ENCODE measurements at places on chromosomes 1 and 21.

DNA sequence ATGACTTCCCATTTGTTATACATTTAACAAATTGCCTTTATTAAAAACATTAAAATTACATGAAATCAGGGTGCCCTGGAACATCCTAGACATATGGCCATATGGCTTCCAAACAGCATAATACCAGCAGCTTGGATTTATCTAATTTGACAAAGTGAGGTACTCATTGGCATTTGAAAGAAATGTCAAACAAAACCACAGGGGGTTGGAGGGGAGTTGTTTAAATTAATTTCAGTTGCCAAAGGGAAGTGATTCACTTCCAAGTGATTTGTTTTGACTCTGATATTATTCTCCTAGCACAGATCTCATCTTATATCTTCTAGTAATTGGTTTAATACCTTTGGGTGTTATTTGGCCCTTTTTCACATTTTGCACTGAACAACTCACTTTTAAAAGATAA is 24.5 kb upstream of the POU2F1 start:
- no peak for DNase-seq

GRCh38 chr1:43317817-43318471 is 17.2 kb downstream of the TIE1 start:
- DNase-seq, result no peak

GRCh38 chr1:221157026-221157761 is 278.0 kb downstream of the HLX start:
- no peak for DNase-seq

- no peak for DNase-seq
Measured at GRCh38 chr1:165344198-165344597, 12.3 kb downstream of the LMX1A start.

- DNase-seq, result no peak
Measured at GRCh38 chr1:94079080-94079940, 41.6 kb downstream of the ABCA4 start.

DNA sequence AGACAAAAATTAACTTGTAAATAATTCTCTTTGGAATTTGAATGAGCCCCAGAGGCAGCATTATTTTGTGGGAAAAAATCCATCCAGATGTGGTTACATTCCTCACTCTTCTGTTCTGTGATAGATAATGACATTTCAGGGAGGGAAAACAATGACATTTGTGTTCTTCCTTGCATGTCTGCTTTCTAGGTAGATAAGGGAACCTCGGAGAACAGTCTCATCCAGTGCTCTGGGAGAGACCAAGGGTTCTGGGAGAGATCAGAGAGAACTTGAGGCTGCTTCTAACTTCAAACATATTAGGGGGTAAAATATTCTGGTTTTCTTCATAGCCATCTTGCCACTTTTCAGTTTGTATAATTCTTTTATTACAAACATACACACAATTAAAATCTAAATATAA is 269.2 kb downstream of the NEGR1 start:
- no peak for DNase-seq

- DNase-seq, result no peak
Measured at GRCh38 chr21:17454315-17455027, 58.4 kb upstream of the CXADR start.

- no peak for DNase-seq
Measured at GRCh38 chr1:24032981-24033380, 52.9 kb upstream of the SRSF10 start.

GRCh38 chr1:201905234-201905890 is 16.7 kb downstream of the SHISA4 start:
- DNase-seq, result no peak

DNA sequence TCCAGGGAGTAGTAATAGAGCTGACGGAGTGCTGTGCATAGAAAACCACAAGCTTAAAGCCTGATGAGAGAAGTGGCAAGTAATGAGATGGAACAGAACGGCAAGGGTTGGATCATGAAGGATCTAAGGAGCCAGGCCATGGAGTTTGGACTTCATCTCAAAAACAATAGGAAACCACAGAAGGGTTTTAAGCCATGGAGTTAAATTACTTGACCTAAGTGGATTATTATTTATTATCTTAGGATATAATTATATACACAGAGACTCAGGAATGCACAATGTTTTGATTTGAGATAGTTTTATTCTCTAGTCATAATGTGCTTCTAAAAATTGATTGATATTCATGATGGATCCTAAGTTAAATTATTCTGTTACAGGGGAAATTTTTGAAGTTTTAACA is 242.4 kb downstream of the PLPP3 start:
- no peak for DNase-seq

DNA sequence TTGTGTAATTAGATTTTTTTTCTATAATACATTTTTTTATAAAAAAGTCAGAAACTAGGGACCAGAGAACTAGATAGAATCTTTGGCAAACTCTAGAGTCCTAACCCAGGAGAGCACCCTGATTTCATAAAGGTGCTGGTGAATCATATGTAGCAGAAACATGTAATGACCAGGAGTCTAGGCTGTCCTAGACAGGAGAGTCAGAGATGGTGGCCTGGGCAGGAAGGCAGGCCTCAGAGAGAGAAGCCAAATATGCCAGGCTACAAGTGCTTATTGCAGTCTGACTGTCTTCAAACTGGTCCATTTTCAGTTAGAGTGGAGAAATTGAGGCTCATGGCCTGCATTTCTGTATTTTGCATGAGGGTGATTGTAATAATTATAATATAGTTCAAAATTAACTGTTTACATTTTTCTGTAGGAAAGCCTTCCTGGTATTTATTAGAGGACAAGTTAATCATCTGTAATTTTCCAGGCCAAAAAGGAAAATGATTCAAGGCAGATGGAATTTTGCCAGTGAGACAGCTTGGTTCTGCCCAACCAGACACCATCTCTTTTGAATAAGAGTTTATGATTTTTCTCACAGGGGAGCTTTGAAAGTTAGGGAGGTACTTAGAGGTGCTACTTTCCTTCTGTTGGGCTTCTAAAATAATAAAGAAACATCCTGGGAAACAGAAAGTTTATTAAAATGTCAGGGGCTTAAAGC is 129.8 kb downstream of the S1PR1 start:
- DNase-seq, result no peak

DNA sequence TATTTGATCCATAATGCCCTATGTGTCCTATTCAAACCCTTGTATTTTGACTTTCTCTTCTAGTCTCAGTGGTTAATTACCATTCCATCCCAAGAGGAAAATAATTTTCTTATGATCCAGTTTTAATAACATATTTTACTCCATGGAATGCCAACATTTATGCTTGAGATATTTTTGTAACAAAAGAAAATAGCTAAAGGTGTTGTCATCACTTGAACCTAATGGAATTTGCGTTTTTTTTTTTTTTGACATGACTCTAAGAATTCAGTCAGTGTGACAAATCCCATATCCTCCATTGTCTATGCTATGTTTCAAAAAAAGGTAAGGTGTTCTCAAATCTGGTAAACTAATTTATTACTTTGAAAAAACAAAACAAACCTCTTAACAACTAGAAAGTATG is 324.1 kb upstream of the ADAMTS5 start:
- DNase-seq, result no peak

DNA sequence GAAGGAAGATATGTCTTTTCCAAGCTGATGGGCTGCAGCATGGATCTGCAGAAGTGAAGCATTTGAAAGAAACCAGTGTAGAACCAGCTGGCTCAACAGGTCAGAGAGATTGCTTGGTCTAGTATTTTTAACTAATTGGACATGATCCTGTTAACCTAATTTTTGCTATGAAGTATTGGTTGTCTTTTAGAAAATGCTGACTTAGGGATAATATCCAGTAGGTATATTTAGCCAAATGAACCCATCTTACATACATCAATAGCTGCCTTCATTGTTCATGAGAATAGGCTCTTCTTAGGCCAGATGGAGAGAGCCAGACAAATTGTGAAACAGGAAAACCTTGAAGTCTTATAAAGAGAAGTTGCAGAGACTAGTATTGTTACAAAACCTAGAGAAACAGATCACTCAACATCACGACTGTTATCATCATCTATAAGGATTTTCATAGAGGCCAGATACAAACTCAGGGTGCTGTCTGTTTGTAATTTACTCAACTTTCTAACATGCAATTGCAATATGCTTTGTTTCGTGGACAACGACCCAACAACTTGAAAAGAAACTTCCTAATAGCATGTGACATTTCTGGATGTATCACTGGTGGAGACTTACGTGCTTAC is 148.2 kb downstream of the DISC1 start:
- DNase-seq, result no peak

- DNase-seq, result no peak
Measured at GRCh38 chr1:67777440-67777839, 55.8 kb downstream of the GNG12 start.

DNA sequence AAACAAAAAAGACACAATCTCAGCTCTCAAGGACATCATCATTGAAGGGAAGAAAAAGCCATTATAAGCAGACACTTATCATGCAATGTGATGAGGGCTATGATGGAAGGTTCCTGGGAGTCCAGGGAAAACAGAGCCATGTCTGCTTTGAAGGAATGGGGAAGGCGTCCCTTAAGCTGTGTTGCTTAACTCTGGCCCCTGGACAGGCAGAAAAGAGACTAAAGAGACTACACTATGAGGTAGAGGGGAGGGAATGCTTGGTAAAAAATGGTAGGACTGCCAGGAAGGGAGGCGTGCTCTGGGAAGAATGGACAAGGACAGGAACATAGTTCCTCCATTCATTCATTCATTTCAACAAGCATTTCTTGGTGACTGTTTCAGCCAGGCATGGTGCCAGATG is 21.2 kb downstream of the ASAP3 start:
- no peak for DNase-seq

DNA sequence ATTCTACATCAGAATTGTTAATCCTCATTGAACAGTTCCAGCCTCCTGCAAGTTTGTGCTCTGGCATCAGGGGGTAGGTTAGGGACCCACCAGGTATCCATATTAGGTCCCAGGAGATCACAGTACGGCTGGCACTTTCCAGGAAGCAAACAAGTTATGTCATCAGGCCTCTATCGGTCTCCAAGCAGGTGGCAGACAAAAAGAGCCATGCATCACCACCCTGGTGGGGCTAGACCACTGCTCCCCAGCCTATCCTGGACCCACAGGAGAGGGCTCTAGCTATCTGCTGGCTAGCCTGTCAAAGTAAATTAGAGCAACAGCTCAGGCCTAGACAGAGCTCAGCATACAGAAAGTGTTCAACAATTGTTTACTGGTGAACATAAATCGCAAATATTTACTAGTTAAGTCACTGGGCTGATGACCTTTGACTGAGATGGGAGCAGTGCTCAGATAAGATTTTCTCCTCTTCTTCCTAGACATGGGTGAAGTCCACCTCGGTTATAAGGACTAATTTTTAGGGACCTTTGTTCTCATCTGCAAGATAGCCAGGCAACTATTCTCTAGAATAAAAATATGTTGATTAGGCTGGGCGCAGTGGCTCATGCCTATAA is 6.4 kb downstream of the NUAK2 start:
- DNase-seq, result no peak

DNA sequence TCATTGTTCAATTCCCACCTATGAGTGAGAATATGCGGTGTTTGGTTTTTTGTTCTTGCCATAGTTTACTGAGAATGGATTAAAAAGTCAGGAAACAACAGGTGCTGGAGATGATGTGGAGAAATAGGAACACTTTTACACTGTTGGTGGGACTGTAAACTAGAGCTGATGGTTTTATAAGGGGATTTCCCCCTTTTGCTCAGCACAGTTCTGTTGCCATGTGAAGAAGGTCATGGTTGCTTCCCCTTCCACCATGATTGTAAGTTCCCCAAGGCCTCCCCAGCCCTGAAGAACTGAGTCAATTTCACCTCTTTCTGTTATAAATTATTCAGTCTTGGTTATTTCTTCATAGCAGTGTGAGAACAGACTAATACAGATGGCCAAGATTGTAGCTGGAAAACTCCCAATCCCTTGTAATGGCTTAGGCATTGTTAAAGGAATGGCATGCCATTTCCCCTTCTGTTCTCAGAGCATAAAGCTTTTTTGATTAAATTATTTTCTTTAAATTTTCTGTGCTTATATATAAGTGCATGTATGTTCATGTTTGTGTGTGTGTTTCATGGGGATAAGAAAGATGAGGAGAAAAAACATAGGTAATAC is 144.8 kb downstream of the BACH1 start:
- DNase-seq, result no peak

- no peak for DNase-seq
Measured at GRCh38 chr1:173482683-173483082, 5.5 kb downstream of the PRDX6 start.

GRCh38 chr1:166485620-166486019 is 318.8 kb upstream of the FAM78B start:
- DNase-seq, result no peak

- DNase-seq, result no peak
Measured at GRCh38 chr1:14345946-14346550, 252.4 kb upstream of the KAZN start.

DNA sequence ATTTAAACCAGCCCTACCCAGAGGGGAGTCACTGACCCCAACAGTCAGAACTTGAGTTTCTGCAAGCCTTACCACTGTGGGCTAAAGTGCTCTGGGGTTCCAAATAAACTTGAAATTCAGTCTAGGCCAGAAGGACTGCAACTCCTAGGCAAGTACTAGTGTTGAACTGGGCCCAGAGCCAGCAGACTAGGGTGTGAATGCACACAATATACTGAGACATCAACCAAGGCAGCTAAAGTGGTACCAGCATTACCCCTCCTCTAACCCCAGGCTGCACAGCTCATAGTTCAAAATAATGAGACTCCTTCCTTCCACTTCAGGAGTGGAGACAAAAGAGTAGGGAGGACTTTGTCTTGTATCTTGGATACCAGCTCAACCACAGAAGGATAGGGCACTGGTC is 18.9 kb upstream of the IL20 start:
- no peak for DNase-seq

GRCh38 chr21:43372663-43373361 is 54.1 kb downstream of the SIK1 start:
- DNase-seq, result no peak

GRCh38 chr1:213082420-213083111 is 31.5 kb downstream of the RPS6KC1 start:
- DNase-seq, result no peak

DNA sequence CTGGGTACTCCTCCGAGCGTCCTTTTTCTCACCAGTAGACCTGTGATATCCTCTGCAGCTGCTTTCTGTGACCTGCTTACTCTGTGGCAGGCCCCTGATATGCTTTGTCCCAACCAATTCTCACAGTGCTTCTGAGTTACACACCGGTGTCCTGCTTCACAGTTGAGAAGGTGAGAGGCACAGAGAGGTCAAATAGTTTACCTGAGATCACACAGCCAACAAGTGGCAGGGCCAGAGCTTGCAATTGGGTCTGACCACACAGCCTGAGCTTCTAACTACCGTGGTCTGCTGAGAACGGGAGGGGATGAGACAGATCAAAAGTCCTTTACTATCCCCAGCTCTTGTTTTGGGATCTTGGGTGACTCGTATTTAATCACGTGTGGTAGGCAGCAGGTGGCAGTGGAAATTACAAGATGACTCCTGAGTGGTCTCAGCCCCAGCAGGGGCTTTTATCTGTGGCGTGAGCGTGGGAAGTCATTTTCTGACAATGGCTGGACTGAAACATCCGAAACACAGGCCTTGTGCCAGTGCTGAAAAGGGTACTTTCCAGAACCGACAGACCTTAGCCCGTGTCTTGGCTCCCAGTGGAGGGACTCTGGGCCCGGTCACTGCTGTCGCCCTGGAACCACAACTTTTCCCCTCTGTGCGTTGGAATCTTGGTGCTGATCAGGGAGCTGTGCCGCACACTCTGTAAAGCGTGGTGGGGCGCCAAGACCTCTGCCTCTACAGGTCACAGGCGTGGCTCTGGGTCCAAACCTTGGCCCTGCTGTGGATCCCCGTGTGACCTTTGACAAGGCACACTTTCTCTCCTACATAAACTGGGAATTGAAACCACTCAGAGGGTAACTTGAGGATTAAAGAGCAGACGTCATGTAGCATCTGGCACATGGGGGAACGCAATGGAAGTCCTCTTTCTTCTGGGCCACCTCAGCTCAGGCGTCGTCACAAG is 11.9 kb downstream of the THEMIS2 start:
- DNase-seq, result no peak

GRCh38 chr1:15158506-15159165 is 5.1 kb downstream of the TMEM51 start:
- DNase-seq, result no peak
